ENCODE measurements at places on chromosomes 6 and 20.
A peak's percentile ranks its signal among the peaks of the same experiment; 100 is the strongest.

GRCh38 chr6:11462742-11463397 is 74.7 kb upstream of the TMEM170B start:
- no peak for DNase-seq

- DNase-seq: no peak
Measured at GRCh38 chr6:118252474-118252873, 295.6 kb upstream of the PLN start.

DNA sequence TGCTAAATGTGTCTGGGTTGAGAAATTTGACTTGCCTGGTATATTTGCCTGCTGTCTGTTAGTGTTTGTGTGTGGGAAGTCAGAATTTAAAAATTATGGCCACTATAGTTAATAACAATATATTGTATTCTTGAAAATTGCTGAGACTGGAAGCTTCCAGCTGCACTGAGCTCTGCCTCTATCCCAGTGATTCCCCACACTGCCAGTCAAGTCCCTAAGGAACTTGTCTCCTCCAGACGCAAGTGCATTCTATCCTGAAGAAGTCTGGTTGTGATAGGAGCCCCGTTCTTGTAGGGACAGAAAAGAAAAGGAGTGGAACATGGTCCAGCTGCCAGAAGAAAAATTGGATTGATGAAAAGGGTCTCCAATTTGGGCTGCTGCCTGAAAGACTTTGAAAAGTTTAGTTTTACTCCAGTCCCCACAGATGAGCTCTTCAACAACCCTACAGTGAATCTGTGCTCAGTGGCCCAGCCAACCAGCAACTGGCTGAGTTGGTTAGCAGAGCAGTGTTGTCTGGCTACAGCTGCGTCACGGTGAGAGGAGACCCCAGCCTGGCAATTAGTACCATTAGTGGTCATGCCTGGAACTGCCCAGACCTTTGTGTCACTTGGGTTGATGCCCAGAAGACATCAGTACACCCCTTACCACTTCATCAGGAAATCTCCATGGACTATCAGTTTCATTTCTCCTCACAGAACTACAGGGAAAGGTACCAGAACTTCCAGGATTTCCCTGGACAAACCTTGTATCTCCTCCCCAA is 183.1 kb upstream of the MCHR2 start:
- DNase-seq: no peak

DNA sequence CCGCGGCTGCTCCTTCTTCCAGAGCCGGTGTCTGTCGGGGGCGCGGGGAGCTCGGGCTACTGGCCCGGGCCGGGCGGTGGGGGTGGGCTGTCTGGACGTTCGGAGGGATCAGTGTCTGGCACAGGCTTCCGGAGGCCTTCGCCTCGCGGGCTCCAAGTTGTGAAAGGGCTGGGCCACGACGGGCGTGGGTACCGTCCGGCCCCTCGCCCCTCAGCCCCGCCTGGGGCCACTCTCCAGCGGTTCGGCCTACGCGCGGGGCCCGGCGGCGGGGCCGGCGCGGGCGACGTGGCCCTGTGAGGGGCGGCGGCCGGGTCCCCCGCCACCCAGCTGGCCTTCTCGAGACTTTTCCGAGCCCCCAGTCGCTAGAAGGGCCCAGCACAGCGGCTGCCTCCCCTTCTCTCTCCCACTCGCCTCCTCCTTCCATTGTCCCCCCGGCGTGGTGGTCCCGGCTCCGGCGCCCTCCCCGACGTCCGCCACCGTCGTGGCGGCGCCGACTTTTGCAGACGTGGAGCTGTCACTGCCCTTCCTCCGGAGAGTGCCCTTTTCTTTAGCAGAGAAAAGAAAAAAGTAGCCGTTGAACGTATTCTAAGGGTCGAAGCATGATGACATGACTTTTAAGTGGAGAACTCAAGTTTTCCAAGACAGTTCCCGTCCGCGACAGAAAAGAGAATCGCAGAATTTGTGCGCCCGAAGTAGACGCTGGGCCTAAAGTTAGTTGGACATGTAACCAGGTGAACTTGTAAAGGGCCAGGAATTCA is 571 bp downstream of the ITCH start:
- peak; percentile 89 for DNase-seq

GRCh38 chr6:105243487-105243886 is 63.7 kb upstream of the POPDC3 start:
- no peak for DNase-seq

GRCh38 chr6:7157752-7158616 is 50.2 kb downstream of the RREB1 start:
- no peak for DNase-seq

GRCh38 chr20:37315021-37315451 is 25.6 kb downstream of the MANBAL start:
- DNase-seq: no peak

DNA sequence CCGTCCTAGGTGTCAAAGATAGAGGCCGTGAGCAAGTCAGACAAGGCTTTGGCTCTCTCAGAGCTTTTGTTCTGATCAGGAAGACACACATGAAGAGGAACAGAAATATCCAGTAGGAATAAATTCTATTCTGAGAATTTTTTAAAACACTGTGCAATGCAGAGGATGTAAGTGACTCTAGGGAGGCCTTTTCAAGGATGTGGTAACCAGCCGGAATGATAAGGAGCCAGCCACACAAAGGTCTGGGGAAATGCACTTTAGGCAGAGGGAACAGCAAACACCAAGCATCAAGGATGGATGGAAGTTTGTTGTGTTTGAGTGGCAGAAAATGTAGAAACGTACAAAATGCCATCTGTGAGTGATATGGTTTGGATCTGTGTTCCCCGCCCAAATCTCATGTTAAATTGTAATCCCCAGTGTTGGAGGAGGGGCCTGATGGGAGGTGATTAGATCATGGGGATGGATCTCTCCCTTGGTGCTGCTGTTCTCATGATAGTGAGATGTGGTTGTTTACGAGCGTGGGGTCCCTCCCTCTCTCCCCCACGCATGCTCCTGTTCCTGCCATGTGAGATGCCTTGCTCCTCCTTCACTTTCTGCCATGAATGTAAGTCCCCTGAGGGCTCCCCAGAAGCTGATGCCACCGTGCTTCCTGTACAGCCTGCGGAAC is 93.6 kb upstream of the CDYL start:
- peak; percentile 2 for DNase-seq

DNA sequence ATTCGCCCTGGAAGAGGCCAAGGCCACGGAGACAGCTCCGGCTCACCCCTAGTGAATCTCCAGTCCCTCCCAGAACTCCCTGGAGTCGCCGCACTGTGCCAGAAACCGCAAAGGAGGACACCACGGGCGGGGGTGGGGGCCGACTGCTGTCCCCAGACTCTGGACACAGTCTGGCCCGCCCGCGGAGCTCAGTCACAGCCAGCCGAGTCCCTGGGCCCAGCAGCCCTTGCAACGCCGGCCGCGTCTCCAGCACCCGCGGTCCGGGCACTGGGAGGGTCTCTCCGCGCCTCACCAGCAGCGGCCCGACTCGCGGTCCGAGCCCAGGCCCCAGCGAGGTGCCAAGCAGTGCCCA is 518 bp downstream of the PEX6 start:
- DNase-seq: peak; percentile 83

DNA sequence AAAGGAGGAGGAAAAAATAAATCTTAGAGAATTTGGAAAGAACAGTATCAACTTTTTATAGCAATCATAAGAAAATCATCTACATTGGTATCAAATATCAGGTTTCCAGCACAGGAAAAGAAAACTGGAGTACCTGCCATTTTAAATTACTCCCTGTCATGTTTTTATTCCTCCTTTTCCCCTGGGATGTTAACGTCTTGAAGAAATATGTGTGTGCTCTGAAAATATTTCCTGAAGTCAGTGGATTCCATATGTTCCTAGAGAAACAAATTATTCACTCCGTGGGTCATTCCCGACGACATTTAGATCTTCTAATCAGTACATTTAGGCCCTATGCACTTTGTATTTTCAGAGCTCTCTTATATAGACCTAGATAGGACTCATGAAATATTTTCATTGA is 42.0 kb upstream of the RSPO3 start:
- no peak for DNase-seq

- DNase-seq: peak; percentile 51
Measured at GRCh38 chr20:46928580-46929132, 34.0 kb downstream of the EYA2 start.

DNA sequence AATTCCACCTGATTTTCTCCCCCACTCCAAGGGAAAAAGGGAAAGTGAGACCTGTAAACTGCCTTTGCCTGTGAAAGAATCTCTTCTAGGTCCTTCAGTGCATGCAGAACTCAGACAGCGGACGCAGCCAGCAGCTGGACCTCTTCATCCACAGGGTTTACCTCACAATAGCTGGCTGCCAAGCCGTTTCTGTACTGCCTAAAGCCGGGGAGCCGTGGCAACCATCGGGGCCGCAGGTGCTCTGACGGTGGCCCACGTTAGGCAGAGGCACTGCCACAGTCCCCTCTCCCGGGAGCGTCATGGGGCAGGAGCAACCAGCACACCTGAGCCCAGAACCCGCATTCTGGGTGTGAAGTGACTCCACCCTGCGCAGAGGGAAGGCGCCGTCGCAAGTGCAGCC is 206.1 kb downstream of the TTLL2 start:
- no peak for DNase-seq

DNA sequence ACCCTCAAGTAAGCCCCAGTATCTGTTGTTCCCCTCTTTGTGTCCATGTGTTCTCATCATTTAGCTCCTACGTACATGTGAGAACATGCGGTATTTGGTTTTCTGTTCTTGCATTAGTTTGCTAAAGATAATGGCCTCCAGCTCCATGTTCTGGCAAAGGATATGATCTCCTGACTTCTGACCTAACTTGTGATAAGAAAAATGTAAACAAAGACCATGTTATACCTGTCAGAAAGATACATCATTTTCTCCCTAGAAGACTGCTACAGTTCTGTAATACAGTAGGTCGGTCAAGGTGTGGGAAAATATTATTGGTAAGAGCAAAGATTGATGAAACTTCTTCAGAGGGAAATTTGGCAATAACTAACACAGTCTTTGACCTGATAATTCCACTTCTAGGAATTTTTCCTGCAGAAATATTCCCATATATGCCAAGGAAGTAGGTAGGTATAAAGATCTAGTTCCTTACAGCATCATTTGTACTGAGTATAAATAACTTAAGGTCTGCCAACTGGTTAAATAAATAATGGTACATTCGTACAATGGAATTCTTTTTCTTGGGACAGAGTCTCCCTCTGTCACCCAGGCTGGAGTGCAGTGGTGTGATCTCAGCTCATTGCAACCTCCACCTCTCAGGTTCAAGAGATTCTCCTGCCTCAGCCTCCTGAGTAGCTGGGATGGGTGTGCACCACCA is 19.1 kb upstream of the FKBP5 start:
- no peak for DNase-seq

DNA sequence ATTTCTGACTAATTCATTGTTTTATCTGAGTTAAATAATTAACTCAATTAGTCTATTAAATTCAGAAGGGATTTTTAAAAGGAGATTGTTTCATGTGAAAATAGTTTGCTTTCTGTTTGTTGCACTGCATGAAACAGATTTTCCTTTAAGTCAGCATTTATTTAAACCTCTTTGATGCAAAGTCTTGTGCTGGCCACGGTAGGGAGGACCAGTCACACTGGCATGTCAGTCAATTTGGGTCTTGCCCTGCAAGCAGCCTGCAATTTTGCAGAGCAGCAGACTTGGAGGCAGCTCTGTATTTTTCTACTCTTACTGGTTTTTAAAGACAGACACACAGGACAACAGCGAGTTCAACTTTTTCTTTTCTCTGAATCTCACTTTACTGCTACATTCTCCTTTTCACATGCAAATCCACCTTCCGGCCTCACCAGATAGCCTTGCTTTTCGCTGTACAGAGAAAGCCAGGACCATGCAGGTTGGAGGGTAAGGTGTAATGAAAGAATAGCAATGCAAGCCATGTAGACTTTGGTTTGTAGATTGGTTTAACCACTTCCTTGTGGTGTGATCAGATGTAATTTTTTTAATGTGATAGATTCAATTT is 689.9 kb upstream of the AGPAT4 start:
- DNase-seq: peak; percentile 28

DNA sequence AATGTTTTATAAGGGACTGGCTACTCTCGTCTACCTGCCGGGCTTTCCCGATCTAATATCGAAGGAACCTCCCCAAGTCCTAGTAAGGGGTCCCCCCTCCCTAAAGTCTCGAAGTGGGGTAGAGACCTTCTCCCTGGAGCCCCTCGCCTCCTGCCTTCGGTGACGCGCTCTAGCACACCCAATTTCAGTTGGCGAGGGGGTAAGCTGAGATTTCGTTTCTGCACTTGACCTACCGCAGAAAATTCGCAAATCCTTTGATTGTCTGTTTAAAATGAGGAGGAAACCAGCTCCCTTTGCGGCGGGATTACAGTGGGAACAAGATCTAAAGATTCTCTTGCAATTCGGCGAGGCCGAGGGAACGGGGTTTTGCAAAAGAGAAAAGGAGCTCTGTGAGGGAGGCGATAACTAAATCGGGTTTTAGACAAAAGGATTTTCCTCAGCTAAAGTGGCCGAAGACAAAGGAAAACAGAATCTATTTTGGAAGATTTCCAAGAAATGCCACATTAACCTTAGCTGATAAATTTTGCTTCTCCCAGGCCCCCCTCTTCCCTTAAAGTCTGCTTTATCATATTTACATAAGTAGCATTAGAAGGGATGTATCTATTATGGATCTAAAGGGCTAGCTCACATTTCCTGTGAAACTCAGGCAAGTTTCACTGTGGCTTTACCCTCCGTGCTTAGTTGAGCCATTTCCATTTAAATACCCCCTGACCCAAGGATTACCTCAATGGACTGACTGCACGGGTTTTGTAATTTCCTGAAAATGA is 8.4 kb downstream of the SIM1 start:
- no peak for DNase-seq

- no peak for DNase-seq
Measured at GRCh38 chr6:97068211-97068610, 143.7 kb downstream of the KLHL32 start.

DNA sequence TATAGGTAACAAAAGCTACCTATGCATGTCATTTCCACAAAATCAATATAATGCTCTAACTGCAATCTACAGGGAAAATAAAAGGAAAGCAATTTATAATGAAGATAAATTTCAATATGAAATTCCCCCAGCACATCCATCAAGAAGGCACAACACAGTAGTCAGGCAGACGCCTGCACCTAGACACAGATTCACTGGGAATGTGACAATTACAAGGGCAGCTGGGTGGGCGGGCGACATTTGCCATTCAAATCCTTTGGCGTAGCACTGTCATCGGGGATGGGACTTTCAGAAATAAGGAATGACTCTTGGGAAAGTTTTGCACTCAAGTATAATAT is 60.4 kb downstream of the SULF2 start:
- no peak for DNase-seq

DNA sequence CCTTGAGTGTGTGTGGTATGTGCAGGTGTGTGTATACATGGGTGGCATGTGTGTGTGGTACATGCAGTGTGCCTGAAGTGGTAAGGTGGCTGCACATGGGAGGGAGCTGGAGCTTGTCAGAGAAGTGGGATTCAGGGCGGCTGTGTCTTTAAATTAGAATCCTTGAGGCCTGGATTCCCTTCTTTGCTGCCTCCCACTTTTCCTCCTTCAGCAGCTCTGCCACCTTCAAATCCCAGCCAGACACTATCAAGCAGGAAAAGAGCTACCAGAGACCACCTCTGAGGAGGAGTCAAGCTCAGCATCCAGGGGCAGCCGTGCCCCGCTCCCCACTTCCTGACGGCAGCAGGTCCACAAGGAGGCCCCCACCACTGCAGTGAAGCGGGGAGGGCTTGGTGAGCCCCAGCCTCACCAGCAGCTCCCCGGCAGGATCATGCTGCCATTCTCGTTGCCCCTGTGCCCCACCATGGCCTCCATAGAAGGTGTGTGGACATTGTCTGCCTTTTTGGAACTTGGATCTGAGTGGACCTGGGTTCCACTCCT is 131.0 kb upstream of the MLN start:
- DNase-seq: peak; percentile 30

All from H7 (cell line).